Activated T-cell treated with anti-CD3 and anti-CD28 coated beads, Interleukin-2, amount 50 U/mL, for 1 hour (primary cell): ENCODE measurements at places on chromosomes 5 and 9.

GRCh38 chr5:60274747-60275146 lies 381.2 kb upstream of the PDE4D start:
- no peak for DNase-seq

GRCh38 chr9:128555180-128555721 lies 2.9 kb downstream of the SPTAN1 start:
- no peak for DNase-seq

DNA sequence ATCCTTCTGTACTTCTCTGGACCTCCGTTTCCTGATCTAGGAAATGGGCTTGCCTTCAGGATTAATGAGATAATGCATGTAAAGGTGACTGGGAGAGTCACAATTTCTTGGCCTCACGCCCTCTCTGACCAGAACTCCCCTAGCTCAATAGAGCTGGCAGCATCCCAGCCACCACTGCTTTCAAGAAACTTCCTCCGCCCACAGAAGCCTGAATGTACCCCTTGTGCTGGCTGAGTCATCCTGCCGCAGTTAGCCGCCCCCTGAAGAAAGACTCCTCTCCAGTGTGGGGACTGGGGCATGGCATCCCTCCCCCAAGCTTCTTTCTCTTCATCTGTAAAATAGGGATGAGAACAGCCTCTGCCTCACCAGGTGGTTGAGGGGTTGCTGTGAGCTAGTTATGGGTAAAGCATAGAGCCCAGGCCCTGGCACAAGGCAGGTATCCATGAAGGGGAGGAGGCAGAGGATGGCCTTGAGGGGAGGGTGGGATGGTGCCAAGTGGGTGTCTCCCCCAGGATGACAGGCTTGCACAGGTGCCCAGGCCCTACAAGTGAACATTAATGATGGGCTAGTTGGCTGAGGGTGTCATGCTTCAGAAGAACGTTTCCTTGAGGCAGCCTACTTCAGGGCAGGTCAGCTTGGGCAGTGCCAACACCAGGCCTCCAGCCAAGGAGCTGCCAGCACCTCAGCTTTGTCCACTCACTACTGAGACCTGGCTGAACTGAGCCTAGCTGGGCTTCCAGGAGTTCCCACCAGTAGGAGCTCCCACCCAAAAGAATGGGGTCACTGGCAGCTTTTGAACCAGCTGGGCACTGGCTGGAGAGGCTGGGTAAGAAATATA lies 3.4 kb downstream of the PDLIM4 start:
- DNase-seq = no peak

DNA sequence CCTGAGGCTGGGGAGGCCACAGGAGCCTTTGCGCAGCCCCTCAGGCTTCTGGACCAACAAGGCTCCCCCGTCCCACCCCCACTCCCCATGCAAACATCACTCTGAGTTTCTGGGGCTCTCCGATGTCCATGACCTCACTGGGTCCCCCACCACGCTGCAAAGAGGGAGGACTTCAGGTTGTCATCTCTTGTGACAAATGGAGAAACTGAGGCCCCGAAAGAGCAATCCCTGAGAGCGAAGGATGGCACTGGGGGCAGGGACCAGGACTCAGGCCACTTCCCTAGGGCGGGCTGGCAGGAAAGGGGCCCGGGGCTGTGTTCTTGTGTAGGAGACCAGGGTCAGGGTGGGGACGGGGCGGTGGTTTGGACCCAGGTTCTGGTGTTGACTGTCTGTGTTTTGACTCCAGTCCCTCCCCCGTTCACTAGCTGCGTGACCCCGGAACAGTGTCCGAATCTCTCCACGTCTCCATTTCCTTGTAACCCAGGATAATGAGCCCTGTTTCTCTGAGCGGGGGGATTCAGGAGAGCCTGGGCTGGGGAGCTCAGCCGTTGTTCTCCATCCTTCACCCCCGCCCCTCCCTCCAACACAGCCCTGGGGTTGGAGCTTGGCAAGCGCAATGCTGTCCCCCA lies 13.9 kb downstream of the FIBCD1 start:
- DNase-seq = no peak

- peak; percentile 19 for DNase-seq
Observed at GRCh38 chr9:6354072-6354686, 26.0 kb downstream of the TPD52L3 start.

DNA sequence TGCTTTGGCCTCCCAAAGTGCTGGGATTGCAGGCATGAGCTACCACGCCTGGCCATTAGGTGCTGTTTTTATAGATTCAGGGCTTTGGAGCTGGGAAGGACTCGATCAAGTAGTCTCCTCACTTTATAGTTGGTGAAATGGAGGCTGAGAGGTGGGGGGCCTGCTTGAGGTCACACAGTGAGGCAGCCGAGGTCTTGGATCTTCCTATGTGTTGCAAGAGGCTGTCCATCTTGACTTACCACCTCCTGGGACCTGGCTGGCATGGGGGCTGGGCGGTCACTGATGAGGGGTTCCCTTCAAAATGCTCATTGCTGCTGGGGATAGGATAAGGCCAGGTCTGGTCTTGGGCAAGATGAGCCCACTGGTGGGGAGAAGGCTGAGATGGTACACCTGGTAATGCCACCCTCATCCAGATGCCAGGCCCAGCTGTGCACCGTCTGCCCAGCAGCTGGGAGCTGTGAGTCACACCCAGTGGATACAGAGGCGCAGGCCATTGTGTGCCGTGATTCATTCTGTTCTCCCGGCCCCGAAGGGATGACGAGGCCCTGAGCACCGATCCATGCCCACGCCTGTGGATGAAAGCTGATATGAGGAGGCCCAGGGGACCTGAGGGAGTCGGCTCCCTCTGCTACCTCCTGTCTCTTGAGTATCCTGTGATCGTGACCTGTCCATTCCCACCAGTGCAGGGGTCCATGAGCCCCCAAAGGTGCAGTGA lies 10.5 kb upstream of the NDST1 start:
- DNase-seq = no peak

DNA sequence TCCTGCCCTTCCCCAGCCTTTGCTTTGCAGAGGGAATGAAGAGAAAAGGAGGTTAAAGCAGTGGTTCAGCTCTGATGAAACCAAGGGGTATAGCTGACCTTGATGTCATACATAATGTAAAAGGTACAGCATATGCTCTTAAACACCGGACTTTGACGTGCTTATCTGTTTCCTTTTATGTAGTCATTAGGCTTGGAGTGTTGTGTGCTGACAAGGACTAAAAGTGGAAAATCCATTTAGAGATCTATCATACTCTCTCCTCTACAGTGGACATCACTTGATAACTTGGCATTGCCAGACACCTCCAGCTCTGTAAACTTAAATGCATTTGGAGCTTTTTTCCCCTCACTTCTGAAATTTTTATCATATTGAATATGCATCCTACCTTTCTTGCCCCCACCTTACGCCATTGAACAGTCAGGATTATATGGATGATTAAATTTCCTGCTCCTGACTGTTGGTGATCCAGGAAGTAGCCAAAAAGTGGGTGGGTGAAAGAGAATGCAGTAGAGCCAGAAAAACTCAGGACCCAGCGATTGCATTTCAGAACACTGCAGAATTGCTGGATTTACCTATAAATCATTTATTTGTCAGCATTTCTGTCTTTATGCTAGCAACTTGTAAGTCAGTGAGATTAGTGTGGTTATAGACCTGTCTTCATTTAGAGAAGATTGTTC lies 4.1 kb downstream of the TNFAIP8 start:
- no peak for DNase-seq

DNA sequence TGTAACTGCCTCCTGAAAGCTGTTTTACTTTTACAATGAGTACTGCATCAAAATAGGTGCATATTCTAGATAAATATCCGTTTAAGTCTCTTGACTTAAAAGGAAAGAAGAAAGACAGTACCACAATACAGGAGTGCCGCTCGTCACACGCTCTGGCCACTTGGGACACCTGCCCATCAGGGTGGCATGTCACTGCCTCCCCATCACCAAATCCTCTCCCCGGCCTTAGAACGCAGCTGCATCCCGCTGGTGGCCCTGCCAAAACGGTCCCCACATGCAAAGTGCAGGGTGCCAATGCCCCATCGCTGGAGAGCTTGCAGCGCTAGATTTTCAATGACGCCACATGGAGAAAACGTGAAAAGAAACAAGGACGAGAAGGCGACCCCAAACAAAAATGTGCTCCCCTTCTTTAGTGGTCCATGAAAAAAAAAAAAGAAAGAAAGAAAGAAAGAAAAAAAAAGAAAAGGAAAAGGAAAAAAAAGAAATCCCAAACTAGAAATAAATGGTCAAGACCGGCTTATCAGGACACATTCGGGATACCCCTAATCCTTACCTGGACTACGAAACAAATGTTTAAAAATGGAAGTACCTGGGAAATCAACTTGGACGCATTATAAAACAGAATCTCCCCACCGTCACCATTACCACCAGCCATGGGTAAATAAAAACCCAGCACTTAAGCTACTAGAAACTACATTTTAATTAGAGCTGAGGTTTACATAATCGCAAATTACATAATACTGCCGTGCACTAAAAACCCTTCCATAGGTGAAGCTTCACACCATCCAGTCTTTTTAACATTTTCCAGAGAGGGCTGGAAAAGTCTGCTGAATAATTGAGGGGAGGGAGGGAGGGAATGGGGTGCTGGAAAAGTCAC lies 1.0 kb downstream of the ANKH start:
- peak; percentile 32 for DNase-seq

GRCh38 chr9:79080536-79080935 lies 491.2 kb upstream of the TLE4 start:
- DNase-seq = no peak
